ENCODE measurements at places on chromosomes 4 and X. TPM values are rescaled to one million over a fixed set of nuclear protein-coding genes. Genes with fewer than 3 reads are reported as not detected.

Gene CHRDL1
- total RNA-seq = 0.36 TPM

- H3K4me1 ChIP-seq = no peaks in the 10 kb centered on the region
- no peaks in the 10 kb centered on the region for H3K36me3 ChIP-seq
- no peaks in the 10 kb centered on the region for H3K27me3 ChIP-seq
- no peak overlapping the region for H3K27ac ChIP-seq
- DNase-seq = no peak
Observed at GRCh38 chr4:17082186-17082585, 183.7 kb upstream of the LDB2 start.

Gene ATP1B4
- not detected for total RNA-seq

GRCh38 chrX:115563633-115564162 is 2.7 kb downstream of the PLS3 start:
- no peak for DNase-seq
- peaks cover 2% of the 10 kb centered on the region for H3K27me3 ChIP-seq
- peaks cover 3% of the 10 kb centered on the region for H3K4me1 ChIP-seq
- no peaks in the 10 kb centered on the region for H3K36me3 ChIP-seq

Gene GLUD2
- total RNA-seq = 1.6 TPM

GRCh38 chr4:108426493-108426892 is 193.9 kb upstream of the RPL34 start:
- DNase-seq = peak; percentile 34
- H3K27me3 ChIP-seq = no peaks in the 10 kb centered on the region
- no peak overlapping the region for H3K27ac ChIP-seq
- no peak overlapping the region for H3K4me3 ChIP-seq
- no peaks in the 10 kb centered on the region for H3K36me3 ChIP-seq

DNA sequence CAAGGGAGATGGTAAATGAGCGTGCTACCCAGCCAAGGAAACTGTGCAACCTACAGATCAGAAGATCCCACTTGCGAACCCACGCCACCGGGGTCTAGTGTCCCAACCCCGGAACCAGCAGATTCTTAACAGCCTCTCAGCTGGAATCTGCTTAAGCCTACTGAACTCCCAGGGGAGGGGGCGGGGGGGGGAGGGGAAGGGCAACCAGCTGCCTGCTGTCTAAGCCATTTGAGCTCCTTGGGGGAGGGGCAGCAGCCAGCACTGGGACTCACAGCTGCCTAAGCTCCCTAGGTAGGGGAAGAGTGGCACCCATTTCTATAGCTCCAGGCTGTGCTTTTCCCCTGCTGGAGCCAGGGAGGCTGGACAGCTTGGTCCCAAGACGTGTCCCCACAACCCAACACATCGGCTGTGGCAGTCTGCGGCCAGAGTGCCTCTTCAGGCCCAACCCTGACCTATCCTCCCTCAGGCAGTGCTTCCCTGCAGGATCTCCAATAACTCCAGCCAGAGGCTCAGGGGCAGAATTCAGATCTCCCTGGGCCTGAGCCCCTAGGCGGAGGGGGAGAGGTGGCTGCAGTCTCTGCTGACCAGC is 289.2 kb downstream of the LDB2 start:
- no peaks in the 10 kb centered on the region for H3K36me3 ChIP-seq
- no peak overlapping the region for H3K4me3 ChIP-seq
- H3K27ac ChIP-seq = no peak overlapping the region
- H3K27me3 ChIP-seq = no peaks in the 10 kb centered on the region
- DNase-seq = no peak

- H3K36me3 ChIP-seq = no peaks in the 10 kb centered on the region
- H3K4me1 ChIP-seq = no peaks in the 10 kb centered on the region
- no peak for DNase-seq
- no peak overlapping the region for H3K27ac ChIP-seq
- H3K4me3 ChIP-seq = no peak overlapping the region
Observed at GRCh38 chr4:141932490-141932889, 296.1 kb downstream of the IL15 start.

GRCh38 chr4:1510931-1511330 is 104.7 kb upstream of the NKX1-1 start:
- H3K36me3 ChIP-seq = no peaks in the 10 kb centered on the region
- H3K27me3 ChIP-seq = peaks cover 55% of the 10 kb centered on the region
- no peak overlapping the region for H3K27ac ChIP-seq
- H3K4me1 ChIP-seq = no peaks in the 10 kb centered on the region
- DNase-seq = no peak

DNA sequence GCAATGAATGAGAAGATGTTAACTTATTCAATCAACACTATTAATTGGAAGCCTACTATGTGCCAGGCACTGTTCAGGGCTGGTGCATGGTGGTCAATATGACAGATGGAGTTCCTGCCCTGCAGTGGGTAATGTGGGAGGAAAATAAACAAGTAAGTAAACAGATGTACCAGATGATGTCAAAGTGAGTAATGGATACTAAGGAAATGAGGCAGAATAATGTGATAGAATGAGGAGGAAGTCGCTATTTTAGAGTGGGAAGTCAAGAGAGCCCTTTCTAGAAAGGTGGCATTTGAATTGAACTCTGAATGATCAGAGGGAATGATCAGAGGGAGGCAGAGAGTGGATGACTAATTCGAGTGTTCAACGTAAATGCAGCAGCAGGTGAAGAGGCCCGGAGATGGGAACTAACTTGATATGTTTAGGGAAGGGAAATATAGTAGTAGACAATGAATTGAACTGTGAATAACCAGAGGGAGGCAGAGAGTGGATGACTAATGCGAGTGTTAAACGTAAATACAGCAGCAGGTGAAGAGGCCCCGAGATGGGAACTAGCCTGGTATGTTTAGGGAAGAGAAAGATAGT is 48.3 kb downstream of the HMGB3 start:
- no peak for DNase-seq
- H3K27ac ChIP-seq = no peak overlapping the region
- no peak overlapping the region for H3K4me3 ChIP-seq
- H3K27me3 ChIP-seq = no peaks in the 10 kb centered on the region

- DNase-seq = no peak
- no peaks in the 10 kb centered on the region for H3K36me3 ChIP-seq
- no peaks in the 10 kb centered on the region for H3K27me3 ChIP-seq
- no peak overlapping the region for H3K4me3 ChIP-seq
- no peak overlapping the region for H3K27ac ChIP-seq
- no peaks in the 10 kb centered on the region for H3K4me1 ChIP-seq
Observed at GRCh38 chrX:124223524-124223923, 108.9 kb upstream of the TEX13D start.

GRCh38 chrX:71623714-71624113 is 5.4 kb upstream of the CXCR3 start:
- peaks cover 3% of the 10 kb centered on the region for H3K27me3 ChIP-seq
- H3K27ac ChIP-seq = no peak overlapping the region
- H3K4me1 ChIP-seq = no peaks in the 10 kb centered on the region
- no peaks in the 10 kb centered on the region for H3K36me3 ChIP-seq
- no peak for DNase-seq

DNA sequence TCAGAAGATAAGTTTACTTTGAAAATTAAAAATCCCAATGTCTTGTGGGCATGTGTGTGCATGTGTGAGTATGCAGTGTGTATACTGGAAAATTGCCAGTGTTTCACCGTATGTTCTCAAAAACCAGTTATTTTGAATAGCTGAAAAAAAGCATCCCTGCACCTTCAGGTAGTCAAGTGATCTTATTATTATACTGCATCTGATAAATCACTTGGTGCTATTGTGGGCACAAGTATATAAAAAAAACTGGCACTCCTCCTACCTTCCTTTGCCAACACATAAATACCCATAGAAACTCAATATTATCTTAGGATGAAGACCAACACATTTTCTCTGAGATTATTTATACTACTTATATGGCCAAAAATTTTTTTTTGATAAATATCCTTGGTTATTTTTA is 91.5 kb upstream of the MAP9 start:
- no peaks in the 10 kb centered on the region for H3K36me3 ChIP-seq
- no peak overlapping the region for H3K4me3 ChIP-seq
- no peaks in the 10 kb centered on the region for H3K4me1 ChIP-seq
- DNase-seq = no peak

Gene MAP7D2
- total RNA-seq = under 0.01 TPM

Gene AR
- total RNA-seq = 4.7 TPM

DNA sequence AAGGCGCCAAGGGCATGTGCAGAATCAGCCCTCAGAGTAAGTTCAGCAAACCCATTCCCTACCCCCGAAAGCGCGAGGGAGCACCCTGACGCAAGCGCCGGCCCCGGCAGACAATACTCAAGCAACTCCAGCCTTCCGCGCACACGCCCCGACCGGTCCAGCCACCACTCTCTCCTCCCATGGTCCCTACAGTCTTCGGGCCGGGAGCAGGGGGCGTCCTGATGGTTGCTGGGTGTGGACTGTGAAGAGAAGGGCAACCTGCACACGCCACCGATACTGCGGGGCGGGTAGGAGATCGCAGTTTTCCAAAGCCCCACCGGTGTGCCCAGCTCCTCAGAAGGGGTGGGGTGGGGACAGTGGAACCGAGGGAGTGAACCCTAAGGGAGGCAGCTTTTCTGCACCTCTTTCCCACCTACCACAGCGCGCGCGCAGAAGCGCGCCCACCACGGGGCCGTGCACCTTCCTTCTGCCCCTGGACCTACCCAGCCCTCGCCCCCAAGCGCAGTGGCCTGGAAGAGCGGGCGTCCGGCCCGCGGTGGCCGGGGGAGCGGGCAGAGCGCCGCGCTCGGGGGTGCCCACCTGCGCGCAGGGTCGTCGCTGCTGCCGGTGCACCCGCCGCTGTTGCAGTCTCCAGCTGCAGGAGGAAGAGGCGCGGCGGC is 650.2 kb upstream of the DIPK2B start:
- H3K36me3 ChIP-seq = peaks cover 5% of the 10 kb centered on the region
- DNase-seq = peak; percentile 28
- H3K27me3 ChIP-seq = no peaks in the 10 kb centered on the region
- H3K4me3 ChIP-seq = peak overlapping the region; percentile 90
- peak overlapping the region; percentile 70 for H3K27ac ChIP-seq

GRCh38 chr4:155999725-156000124 is 46.1 kb upstream of the CTSO start:
- H3K4me1 ChIP-seq = no peaks in the 10 kb centered on the region
- H3K4me3 ChIP-seq = no peak overlapping the region
- H3K27ac ChIP-seq = no peak overlapping the region
- no peak for DNase-seq
- no peaks in the 10 kb centered on the region for H3K36me3 ChIP-seq

DNA sequence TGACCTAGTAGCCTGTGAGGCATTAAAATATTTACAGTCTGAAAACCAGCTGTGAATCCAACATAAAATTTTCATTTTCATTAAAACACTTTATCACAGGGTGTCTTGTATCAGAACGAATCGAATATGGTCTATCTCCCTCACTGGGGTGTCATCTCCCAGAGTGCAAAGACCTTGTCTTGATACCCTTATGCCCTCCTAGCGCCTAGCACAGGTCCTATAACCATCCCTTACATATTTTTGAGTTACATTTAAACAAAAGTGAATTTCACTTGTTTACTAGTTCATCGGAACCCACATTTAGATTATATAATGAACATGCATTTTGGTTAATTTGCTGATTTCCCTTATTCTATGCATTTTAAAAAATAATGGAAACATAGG is 14.0 kb downstream of the DIPK2B start:
- peaks cover 10% of the 10 kb centered on the region for H3K27me3 ChIP-seq
- no peak overlapping the region for H3K4me3 ChIP-seq
- H3K36me3 ChIP-seq = no peaks in the 10 kb centered on the region
- H3K4me1 ChIP-seq = no peaks in the 10 kb centered on the region

GRCh38 chr4:48250343-48250742 is 19.3 kb downstream of the TEC start:
- H3K4me3 ChIP-seq = no peak overlapping the region
- H3K27me3 ChIP-seq = no peaks in the 10 kb centered on the region
- no peak overlapping the region for H3K27ac ChIP-seq
- no peaks in the 10 kb centered on the region for H3K36me3 ChIP-seq
- peaks cover 2% of the 10 kb centered on the region for H3K4me1 ChIP-seq

DNA sequence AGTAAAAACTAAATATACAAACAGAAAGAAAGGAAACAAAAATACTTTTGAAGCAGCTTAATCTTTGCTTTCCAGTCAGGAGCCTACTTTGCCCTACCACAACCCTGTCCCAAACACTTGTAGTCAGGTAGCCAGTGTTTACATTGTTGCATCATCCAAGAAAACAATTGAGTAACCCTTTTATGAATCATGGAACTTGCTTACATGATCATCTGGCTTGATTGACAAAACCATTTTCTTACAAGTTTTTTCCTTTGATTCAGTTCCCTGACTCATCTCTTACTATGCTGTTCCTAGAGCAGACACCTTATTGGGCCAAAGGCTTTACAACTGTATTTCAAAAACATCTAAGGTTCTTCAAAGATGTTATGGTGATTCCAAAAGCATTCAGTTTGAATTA is 740.1 kb downstream of the KLHL13 start:
- H3K36me3 ChIP-seq = no peaks in the 10 kb centered on the region
- H3K27ac ChIP-seq = no peak overlapping the region
- H3K4me3 ChIP-seq = no peak overlapping the region
- no peaks in the 10 kb centered on the region for H3K4me1 ChIP-seq
- H3K27me3 ChIP-seq = no peaks in the 10 kb centered on the region

GRCh38 chr4:181508601-181509000 is 734.6 kb upstream of the TENM3 start:
- no peaks in the 10 kb centered on the region for H3K36me3 ChIP-seq
- no peak overlapping the region for H3K27ac ChIP-seq
- H3K27me3 ChIP-seq = peaks cover 9% of the 10 kb centered on the region
- H3K4me1 ChIP-seq = no peaks in the 10 kb centered on the region

DNA sequence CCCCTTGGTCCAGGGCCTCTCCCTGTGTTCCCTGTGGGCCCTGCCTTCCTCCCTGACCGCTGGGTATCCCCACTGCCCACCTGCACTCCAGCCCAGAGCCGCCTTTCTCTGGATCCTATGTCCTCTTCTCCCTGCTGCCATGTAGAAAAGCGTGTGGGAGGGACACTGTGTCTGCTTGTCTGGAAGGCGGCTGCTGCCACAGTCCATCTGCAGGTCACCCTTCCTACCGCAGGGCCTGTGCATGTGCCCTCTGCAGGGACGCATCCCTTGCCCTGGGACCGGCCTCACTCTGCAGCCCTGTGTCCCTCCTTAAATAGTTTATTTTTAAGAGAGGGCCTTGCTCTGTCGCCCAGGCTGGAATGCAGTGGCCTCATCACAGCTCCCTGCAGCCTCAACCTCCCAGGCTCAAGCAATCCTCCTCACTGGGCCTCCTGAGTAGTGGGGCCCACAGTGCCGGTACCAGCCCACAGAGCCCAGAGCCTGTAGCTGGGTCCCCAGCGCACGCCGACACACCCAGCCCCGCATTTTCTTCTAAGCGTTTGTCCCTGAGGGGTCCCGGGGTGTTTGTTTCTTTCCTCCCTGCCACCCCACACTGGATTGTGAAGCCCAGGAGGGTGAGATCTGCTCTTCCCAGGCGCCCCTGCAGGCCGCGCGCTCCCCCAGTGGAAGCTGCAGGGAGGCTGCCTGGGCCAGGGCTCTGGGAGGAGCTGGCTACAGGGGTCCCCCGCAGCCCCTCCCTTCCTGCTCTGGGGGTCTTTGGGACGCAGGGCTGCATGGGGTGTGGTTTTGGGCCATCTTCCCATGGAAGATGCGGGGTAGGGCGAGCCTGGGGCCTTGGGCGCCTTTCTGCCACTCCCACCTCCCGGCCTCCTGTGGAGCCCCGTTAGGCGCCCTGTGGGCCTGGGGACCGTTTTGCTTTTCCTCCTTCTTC is 12.8 kb upstream of the NAT8L start:
- H3K36me3 ChIP-seq = peaks cover 2% of the 10 kb centered on the region
- no peak overlapping the region for H3K27ac ChIP-seq
- H3K4me3 ChIP-seq = no peak overlapping the region
- H3K27me3 ChIP-seq = peaks cover 7% of the 10 kb centered on the region

GRCh38 chr4:73620115-73620792 is at the start of gene RASSF6:
Gene RASSF6 (minus strand): TSS chr4:73620436. CDS start chr4:73611795, 8,641 bp downstream.
- H3K4me1 ChIP-seq = no peaks in the 10 kb centered on the region
- H3K27ac ChIP-seq = no peak within 1 kb of the TSS
- no peaks in the 10 kb centered on the region for H3K36me3 ChIP-seq
- H3K27me3 ChIP-seq = peaks cover 14% of the 10 kb centered on the region
- H3K4me3 ChIP-seq = no peak within 1 kb of the TSS
